GM18507 (cell line): ENCODE measurements at places on chromosomes 2 and 18.

DNA sequence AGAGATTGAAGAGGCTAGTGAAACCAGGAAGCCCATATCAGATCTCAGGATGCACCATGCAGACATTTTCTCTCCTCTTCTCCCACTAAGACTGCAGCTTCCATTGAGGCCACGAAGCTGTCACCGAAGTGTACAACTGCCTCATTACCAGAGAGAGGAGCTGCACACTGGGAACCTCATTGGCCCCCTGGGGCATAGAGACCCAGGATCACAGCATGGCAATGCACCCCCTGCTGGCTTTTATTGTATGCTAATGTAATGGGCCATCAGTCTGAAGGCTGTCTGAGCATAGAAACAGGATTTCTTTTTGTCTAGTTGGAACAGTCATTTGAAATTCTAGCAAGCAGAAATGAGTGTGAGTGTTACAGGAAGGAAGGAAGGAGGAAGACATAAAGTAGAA, 861.6 kb upstream of the CELF4 start:
- no peak for DNase-seq

DNA sequence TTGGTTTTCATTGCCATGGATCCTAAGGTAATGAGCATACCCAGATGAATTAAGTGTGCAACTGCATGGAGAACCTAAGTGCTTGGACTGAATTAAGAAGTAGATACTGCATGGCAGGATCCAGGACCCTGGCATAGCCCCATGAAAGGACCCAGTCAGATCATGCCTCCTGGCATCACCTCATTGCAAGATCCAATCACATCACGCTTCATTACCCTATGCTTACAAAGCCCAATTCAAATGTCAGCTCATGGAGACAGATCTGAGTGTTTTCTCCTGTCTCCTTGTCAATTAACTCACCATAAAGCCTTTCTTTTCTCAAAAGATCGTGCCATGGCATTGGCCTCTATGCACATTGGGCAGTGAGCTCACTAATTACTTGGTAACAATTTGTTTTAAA, 519.8 kb upstream of the ZNF804A start:
- DNase-seq: no peak

- no peak for DNase-seq
Observed at GRCh38 chr2:155574941-155575340, 757.6 kb downstream of the NR4A2 start.

GRCh38 chr2:191391171-191391570, 146.0 kb downstream of the MYO1B start:
- no peak for DNase-seq

- DNase-seq: no peak
Observed at GRCh38 chr2:54641988-54642387, 81.5 kb upstream of the EML6 start.

GRCh38 chr2:187748958-187749357, 194.7 kb upstream of the TFPI start:
- DNase-seq: no peak

DNA sequence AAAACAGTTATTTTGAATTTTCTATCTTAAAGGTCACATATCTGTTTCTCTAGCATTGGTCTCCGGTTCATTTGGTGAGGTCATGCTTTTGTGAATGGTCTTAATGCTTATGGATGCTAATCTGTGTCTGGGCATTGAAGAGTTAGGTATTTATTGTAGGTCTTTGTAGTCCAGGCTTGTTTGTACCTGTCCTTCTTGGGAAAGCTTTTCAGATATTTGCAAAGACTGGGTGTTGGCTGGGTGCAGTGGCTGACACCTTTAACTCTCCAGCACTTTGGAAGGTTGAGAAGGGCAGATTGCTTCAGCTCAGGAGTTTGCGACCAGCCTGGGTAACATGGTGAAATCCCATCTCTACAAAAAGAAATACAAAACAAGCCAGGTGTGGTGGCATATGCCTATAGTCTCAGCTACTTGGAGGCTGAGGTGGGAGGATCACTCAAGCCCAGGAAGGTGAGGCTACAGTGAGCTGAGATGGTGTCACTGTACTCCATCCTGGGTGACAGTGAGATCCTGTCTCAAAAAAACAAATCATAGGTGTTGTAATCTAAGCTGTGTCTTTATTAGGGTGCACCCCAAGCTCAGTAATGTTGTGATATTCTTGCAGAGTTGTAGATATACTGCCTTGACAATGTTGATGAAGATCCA, 82.3 kb downstream of the FAM117B start:
- no peak for DNase-seq

GRCh38 chr2:158489366-158490112, 32.8 kb downstream of the PKP4 start:
- DNase-seq: no peak

GRCh38 chr2:162710287-162710890, 128.2 kb downstream of the KCNH7 start:
- no peak for DNase-seq

- DNase-seq: no peak
Observed at GRCh38 chr2:601387-601698, 75.9 kb downstream of the TMEM18 start.

- no peak for DNase-seq
Observed at GRCh38 chr2:85549826-85550225, 10.9 kb downstream of the MAT2A start.

DNA sequence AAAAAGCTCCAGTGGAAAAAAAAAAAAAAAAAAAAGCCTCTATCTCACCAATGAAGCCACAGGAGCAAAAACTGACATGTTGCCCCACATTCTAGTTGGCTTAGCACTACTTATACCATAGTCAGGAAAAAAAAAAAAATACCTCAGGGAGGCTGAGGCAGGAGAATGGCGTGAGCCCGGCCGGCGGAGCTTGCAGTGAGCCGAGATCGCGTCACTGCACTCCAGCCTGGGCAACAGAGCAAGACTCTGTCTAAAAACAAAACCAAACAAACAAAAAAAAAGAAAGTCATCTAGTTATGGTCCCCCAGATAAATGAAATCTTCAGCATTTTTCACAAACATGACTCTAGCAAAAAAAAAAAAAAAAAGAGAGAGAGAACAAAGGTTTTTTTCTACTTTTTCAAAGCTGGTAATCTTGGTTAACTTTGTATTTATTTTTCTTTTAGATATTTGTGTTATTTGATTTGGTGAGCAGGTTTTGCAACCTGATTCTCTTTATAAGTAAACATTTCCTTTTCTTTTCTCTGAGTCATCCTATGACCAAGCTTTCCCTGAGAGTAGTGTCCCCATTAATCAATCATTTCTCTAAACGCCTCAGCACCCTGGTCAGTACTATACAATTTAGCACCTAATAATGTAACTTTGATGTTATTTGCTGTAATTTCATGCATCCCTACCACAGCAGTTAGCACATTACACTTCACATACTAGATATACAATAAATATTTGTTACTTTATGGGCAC, 273.7 kb upstream of the PIK3C3 start:
- DNase-seq: no peak

- DNase-seq: no peak
Observed at GRCh38 chr18:29060349-29060748, 883.4 kb upstream of the CDH2 start.

DNA sequence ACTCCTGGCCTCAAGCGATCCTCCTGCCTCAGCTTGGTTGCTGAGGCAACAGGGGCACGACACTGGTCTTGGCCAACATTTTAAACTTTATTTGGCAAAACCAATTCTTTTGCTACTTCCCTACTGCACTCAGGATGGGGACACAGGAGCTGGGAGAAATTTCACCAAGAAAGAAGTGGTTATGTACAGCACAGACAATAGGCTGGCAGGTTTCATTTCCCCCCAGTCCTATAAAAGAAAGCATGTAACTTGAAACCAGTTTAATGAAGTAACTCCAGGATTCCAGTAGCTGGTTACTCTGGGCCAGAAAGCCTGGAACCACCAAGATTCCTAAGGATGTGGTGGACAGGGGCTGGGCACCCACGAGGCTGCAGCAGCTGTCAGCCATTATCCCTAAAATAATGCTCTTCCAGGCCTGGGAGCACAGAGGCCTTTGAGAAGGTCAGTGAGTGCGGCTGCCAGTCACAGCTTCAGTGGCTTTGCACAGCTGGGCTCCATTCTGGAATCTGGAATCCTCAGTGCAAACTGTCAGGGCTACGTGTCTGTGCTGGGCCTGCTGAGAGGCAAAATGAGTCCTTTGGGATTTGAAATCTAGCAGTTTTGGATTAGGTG, 142.3 kb upstream of the ITGA6 start:
- DNase-seq: no peak

- no peak for DNase-seq
Observed at GRCh38 chr2:68698567-68699377, 35.8 kb upstream of the ARHGAP25 start.

DNA sequence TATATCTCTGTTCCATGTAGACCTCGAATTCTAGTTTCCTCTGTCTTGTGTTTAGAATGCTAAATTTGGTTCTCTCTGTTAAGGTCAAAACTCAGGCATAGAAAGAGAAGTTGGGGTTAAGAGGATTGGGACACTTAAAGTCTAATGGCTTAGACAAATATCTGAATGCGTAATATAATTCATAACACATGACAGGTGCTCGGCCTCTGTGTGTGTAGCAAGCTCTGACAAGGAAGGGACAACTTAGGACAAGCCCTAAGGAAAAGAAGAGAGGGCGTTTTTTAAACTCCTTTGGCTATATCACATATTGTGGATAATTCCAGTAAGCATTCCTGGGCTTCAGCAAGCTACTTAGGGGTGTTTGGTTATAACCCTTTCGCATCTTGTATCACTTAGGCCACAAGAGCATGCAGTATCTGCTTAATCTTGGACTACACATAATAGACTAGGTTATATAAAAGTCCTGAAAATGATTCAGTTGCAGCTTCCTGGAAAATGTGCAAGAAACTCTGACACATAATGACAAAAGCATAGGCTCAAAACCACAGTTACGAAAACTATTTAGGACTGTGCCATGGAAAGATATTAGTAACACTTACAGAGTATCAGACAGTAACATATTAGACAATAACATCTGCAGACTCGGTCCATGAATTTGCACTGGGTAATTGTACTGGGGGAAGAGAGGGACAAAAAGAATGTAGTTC, 16.1 kb upstream of the CREB1 start:
- DNase-seq: no peak

DNA sequence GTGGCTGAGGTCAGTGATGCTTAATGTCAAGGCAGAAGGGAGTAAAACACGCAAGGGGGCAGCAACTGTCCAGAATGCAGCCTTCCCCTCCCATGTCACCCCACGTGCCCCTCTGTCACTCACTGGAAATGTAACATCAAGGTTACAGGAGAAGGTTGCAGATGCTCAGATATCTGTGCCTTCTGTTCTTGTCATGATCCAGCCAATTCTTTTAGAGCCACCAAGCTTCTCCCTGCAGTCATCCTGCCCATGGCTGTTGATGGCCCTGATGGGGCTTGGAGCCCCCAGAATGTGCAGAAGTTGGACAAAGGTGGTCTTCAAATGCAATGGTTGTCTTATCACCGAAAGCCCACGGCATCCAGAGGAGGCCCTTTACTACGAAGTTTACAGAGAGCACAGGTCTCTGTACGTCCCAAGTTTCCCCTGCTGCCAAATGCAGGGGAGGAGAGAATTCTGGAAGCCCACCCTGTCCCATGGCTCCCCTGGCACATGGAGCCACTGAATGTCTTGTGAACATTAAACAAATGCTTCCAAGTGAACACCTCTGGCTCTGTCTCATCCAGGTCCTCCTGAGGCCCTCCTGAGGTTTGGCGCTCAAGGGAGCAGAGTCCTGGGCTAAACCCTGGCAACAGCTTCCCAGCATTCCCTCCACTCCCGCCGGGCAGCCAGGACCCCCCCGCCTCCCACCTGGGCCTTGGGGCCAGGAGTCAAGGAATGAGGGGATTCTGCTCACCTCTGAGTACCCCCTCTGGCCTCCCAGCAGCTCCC, 4.5 kb upstream of the GPR55 start:
- no peak for DNase-seq

GRCh38 chr2:143719406-143719805, 590.2 kb downstream of the ARHGAP15 start:
- no peak for DNase-seq

GRCh38 chr2:172039011-172039704, 39.4 kb downstream of the METAP1D start:
- no peak for DNase-seq

- no peak for DNase-seq
Observed at GRCh38 chr2:168090366-168091135, 156.8 kb downstream of the STK39 start.

- DNase-seq: no peak
Observed at GRCh38 chr2:174606336-174606735, 8.7 kb upstream of the WIPF1 start.

DNA sequence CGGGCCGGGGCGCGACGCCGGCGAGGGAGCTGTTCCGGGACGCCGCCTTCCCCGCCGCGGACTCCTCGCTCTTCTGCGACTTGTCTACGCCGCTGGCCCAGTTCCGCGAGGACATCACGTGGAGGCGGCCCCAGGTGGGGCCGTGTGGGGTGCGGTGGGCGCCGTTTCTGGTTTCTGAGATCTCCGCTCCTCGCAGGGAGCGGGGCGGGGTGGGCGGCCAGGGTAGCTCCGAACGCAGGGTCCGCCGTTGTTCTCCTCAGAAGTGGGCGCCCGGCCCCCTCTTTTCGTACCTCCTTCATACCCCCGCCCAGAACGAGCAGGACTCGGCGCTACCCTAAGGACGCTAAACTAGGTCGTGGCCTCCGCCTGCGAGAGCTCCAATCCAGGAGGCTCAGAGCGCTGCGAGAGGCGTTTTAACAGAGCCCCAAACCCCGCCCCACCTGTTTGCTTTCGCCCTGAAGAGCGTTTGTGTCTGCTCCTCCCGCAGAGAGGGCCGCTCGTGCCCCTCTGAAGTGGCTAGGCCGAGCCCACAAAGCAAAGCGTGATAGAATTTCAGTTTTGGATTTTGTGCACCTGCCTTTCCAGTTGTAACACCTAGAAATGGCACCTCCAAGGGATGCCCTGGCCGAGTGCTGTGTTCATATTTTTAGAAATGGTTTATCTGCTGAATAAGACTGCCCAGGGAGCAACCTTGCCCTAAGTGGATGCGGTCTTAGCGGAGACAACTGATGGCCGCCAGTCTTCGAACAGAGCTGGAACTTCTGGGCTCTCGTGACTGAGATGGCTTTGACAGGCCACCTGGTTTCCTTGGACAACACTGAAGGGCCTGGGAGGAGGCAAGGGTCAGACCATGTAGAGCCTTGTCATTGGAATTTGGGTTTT, 626 bp downstream of the CAPN10 start:
- DNase-seq: no peak

GRCh38 chr2:135657806-135658582, 83.7 kb upstream of the UBXN4 start:
- DNase-seq: no peak

- DNase-seq: no peak
Observed at GRCh38 chr2:2775018-2775417, 443.9 kb upstream of the MYT1L start.

DNA sequence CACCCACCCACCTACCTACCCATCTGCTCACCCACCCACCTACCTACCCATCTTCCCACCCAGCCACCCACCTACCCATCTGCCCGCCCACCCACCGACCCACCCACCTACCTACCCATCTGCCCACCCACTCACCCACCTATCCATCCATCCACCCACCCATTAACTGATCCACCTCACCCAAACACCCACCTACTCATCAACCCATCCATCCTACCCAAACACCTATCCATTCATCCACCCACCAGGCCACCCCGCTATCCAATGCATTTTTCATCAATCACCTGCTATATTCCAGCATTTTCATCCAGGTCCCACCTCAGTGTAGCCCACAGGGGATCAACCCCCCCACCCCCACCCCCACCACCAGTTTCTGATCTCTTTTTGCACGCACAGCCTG, 121.8 kb downstream of the GLI2 start:
- no peak for DNase-seq

GRCh38 chr2:225512876-225513540, 113.5 kb downstream of the NYAP2 start:
- no peak for DNase-seq
